ENCODE measurements at places on chromosomes 7 and 10.

DNA sequence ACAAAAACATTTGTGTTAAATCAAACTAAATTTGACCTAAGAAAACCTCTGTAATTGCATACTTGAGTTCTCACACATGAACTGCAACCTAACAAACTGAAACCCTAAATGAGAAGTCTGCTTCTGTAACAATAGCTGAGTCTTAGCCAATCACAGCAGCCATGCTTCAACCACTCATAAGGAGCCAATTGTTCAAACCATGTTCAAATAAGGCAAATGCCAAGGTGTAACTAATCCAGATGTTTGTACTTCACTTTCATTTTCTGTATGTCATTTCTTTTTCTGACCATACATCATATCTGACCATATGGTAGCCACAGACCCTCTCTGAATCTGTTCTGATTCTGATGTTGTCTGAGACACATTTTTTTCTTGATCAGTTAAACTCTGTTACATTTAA is 47.5 kb upstream of the ANTXRL start:
- no peak for DNase-seq

GRCh38 chr10:21522631-21523406 is 2.7 kb downstream of the SKIDA1 start:
- no peak for DNase-seq

GRCh38 chr7:106345421-106346166 is 60.8 kb upstream of the NAMPT start:
- no peak for DNase-seq

DNA sequence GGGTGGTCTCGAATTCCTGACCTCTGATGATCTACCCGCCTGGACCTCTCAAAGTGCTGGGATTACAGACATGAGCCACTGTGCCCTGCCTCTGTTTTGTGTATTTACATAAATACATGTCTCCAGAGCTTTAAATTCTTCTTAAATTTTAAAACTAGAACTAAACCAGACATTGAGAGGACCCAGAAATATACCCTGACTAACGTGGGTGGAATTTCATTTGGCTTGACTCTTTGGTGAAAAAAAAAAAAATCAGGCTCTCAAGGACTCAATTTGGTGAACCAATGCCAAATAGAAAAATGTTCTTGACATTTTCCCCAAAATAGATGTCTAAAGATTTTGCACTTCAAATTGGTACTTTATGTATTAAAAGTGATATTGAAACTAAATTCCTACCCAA is 16.6 kb upstream of the FAS start:
- DNase-seq, result no peak

DNA sequence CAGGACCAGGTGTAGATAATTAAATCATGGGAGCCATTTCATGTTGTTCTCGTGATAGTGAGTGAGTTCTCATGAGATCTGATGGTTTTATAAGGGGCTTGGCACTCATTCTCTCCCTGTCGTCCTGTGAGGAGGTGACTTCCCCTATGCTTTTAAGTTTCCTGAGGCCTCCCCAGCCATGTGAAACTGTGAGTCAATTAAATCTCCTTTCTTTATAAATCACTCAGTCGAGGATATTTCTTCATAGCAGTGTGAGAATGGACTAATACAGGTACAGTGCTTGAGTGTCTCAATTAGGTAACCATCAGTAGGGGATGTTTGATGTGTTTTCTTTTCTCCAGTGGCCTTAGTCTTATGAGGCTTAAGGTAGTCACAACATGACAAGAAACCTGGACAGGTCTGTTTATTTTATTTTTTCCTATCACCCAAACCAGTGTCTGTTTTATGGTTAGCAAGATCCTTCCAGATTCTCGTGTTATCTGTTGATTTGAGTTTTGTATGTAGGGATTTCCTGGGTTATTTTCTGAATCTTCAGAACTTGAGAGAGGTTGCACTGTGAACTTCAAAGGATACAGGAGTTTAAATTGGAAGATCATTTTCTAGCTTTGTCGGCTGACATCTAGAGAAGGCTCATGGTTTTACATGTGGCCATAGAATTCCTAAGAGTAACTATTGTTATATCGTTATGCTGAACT is 32.1 kb downstream of the UMAD1 start:
- DNase-seq, result no peak

GRCh38 chr7:47304727-47305719 is 276.9 kb downstream of the TNS3 start:
- DNase-seq, result no peak

- no peak for DNase-seq
Measured at GRCh38 chr10:121574519-121575166, 23.6 kb downstream of the FGFR2 start.

GRCh38 chr7:77544518-77544917 is 7.4 kb downstream of the PTPN12 start:
- no peak for DNase-seq

GRCh38 chr10:119339109-119339508 is 131.7 kb downstream of the GRK5 start:
- DNase-seq, result no peak

DNA sequence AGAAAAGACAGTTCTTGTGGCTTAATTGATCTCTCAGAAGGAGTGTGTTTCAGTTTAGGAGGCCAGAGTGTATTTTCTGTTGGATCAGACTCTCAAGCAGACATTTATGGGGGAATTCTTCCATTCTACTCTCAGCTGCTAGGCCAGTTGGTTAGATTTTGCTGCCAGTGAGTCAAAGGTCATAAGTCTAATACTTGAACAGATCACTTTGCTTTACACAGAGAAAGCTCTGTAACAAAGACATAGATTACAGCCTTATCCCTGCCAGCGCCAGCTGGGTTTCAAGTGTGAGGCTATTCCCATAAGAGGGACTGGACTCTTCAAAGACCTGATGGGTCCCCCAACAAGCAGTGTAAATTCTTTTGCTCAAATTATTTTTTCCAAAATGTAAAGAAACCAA is 145.6 kb upstream of the SEMA3C start:
- DNase-seq, result no peak

GRCh38 chr10:36332926-36333325 is 690.8 kb upstream of the FZD8 start:
- no peak for DNase-seq

- DNase-seq, result no peak
Measured at GRCh38 chr10:95600158-95600557, 39.0 kb upstream of the SORBS1 start.

DNA sequence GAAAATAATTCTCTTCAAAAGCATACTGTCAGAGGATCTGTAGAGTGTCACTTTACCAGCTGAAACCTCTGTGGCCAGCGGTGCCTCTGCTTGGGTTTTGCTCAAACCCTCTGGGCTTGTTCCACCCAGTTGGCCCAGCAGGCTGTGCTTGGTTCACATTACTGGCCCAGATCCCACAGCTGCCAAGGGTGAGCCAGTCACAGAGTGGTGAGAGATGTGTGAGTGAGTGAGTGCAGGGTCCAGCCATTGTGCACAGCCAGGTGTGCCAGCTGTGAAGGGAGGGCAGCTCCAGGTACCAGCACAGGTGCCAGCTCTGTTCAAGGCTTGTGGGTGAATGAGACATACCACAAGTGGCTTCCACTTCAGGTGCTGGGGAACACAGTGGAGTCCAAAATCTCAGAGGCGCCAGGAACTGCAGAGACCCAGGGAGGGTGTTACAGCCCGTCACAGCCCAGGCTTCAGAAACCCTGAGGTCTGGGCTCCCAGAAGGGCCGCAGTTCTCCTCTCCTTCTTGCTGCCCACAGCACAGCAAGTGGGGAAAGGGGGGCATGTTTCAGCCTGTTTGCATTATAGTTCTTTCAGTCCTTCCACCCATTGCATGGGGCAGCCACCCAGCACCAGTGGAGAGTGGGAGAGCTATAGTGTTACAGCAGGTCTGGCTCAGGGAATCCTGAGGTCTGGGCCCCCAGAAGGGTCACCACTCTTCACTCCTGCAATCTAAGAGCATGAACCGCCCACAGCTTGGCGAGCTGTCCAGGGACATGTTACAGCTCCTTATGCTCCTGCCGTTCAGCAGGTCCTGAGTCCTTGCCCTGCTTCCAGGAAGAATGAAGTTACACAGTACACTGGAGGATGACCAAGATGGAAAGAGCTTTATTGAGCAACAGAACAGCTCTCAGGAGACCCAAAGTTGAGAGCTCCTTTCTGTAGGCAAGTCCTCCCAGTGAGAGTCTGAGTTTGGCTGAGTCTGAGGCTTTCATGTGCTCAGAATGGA is 931.7 kb upstream of the SORCS1 start:
- DNase-seq, result no peak

GRCh38 chr7:78406531-78406930 is 608.0 kb downstream of the PHTF2 start:
- DNase-seq, result no peak

- DNase-seq, result no peak
Measured at GRCh38 chr7:2281541-2281940, 32.7 kb downstream of the SNX8 start.

DNA sequence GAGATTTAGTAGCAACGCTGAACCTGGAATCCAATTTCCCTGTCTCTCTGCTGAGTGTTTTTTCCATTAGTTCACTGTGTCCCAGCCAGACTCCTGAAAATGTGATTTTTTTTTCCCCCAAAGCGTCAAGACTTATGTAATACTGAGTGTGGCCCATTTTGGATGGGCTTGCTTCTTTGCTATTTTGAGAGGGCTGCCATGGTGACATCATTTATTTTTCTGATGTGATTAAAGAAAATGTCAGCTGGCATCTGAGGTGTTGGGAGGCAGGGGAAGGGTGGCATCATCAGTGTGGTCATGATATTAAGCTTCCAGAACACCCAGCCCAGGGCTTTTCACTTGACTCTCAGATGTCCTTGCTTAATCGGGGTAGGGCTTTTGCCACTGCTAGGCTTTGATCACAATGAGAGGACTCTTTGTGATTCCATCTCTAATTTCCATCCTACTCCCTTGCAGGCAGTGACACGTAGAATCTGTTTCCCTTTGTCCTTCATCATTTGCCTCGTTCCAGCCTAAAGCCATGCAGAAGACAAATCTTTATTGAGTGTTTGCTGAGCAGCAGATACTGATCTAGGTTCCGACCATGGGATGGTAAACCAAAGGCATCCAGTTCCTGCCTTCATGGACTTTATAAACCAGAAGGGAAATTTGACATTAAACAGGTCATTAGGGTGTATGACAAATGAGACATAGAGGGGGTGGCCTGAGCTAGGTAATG is 7.4 kb downstream of the ZNF365 start:
- no peak for DNase-seq

GRCh38 chr10:99365311-99365710 is 36.2 kb downstream of the CNNM1 start:
- no peak for DNase-seq

- no peak for DNase-seq
Measured at GRCh38 chr10:73886661-73887293, 12.4 kb upstream of the CAMK2G start.

DNA sequence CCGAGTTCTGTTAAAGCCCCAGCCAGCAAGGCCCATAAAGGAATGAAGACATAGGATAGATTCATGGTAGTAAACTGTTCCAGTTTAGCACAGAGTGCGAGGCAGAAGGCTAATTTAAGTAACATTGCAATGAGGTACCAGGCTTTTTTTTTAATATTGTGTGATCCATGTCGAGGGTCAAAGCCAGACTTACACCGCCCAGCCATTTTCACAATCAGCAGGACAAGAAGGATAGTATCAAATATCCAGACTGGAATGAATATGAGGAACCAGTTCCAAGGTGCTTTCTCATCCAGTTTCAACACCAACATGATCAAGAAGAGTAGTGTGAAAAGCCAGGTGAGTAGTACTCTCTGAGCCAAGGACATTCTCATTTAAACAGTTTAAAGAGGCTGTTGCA is 4.2 kb downstream of the TMEM60 start:
- no peak for DNase-seq

DNA sequence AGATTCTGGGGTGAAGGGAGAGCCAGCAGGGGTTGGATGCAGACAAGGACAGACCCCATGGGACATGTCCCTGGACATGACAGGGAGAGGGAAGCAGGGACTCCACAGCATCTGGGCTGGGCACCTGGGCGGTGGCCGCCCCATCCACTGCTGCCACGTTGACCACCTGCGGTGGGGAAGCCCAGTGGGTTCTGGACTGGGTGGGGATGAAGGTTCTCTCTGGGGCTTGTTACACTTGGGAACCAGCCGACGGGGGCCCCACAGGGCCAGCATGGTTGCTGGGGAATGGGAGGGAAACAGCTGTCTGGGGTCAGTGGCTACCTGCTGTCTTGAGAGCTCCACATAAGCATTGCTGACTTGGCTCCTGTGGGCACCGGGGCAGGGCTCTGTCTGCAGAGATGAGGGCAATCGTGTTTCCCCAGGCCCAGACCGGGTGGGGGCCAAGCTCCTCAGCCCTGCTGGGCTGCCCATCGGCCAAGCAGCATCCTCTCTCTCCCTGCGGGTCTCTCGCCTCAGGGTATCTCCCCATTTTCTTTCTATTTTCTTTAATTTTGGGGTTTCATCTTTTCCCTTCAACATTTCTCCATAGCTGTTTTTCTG is 443.6 kb upstream of the PFKP start:
- DNase-seq, result no peak

DNA sequence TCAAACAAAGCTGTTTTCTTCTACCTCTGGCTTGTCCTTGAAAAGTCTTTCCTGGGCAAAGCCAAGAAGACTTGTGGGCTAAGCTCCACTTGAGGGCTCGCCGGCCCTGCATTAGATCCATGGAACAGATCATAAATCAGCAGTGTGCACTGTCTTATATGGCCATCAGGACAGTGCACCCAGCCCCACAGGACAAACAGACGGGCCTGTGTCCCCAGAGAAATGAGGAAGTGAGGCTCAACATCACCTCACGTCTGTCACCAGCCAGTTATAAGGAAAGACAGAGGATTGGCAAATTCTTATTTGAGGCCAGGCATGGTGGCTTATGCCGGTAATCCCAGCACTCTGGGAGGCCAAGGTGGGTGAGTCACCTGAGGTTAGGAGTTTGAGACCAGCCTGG is 12.3 kb upstream of the IFT22 start:
- DNase-seq, result no peak

GRCh38 chr10:73856261-73856660 is 18.1 kb downstream of the CAMK2G start:
- no peak for DNase-seq

DNA sequence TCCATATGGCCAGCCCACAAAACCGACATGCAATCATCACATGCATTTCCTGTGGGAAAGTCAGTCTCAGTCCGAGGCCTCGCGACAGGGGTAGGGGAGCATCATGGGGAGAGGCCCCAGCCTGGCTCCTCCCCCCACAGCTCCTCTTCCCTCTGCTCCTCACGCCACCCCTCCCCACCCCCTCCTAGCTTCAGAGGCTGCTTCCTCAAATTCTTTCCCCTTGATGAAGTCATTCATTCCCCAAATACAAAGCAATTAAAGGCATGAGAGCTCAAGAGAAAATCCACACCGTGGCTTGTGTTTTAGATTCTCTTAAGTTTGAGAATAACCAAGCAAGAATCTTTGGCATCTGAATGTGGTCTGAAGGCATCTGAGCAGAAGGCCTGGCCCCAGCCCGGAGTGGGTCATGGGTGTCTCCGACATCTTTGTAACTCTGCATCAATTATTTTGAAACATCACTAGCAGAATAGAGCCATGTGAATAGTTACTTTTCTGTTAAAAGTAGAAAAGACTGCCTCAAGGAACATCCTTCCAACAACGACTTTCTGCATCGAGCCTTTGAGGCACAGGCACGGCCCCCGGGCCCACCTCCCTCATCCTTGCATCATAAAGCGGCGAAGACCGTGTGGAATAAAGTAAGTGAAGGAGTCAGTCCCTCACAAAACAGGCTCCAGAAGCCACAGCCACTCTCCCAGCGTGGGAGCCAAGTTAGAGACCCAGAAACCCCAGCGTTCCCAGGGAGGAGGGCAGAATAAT is 90.9 kb downstream of the DIP2C start:
- DNase-seq, result no peak

- DNase-seq, result no peak
Measured at GRCh38 chr10:65423043-65423442, 1502.8 kb upstream of the LRRTM3 start.

- no peak for DNase-seq
Measured at GRCh38 chr10:74683067-74683466, 143.3 kb upstream of the KAT6B start.

Data from activated CD4-positive, alpha-beta T cell treated with anti-CD3 and anti-CD28 coated beads, Interleukin-2, amount 50 U/mL, for 1 hour (primary cell).